ENCODE measurements at places on chromosomes 16 and 17. TPM values are rescaled to one million over a fixed set of nuclear protein-coding genes. Genes with fewer than 3 reads are reported as not detected.

- DNase-seq = no peak
These were observed 137.2 kb downstream of the SNX11 start for GRCh38 chr17:48244814-48245213.

DNA sequence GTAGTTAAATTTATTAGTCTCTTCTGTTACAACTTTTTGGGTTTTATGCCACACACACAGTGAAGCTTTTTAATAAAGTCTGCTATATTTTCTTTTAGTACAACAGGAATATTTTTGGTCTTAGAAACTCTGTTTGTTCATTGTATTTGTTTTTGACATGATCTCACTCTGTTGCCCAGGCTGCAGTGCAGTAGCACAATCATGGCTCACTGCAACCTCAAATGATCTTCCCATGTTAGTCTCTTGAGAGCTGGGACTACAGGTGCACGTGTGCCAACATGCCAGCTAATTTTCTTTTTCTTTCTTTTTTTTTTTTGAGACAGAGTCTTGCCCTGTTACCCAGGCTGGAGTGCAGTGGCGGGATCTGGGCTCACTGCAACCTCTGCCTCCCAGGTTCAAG, 27.1 kb downstream of the PPM1D start:
- peak; percentile 37 for DNase-seq

DNA sequence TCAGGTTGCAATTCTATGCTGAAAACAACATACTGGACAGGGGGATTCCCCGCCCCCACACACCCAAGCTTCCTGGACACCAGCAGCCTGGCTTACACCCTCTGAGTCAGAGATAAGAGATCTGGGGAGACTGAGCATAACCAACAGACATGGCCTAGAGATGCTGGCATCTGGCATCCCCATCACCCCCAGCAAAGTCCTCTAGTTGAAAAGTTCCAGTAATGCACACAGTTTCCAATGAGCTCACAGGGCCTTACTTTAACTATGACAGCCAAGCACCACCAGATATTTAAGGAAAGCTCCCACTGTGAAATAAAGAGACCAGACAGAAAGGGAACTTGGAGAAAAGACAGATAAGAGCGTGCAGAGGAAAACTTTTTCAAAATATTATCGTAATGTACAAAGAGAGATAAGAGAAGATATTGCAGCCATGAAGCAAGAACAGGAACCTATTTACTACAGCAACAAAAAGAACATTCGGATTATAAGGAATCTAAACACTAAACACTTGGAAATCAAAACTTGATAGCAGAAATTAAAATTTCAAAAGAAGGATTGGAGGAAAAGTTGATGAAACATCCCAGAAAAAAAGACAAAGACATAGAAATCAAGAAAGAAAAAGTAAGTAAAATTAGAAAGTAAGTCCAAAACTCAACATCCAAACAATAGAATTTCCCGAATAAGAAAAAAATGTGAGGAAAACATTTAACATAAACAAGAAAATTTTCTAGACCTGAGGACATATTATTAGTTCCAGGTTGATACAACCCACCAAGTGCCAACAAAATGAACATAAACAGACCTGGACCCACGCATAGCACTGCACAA, 17.2 kb upstream of the ALOX15 start:
- DNase-seq = no peak

DNA sequence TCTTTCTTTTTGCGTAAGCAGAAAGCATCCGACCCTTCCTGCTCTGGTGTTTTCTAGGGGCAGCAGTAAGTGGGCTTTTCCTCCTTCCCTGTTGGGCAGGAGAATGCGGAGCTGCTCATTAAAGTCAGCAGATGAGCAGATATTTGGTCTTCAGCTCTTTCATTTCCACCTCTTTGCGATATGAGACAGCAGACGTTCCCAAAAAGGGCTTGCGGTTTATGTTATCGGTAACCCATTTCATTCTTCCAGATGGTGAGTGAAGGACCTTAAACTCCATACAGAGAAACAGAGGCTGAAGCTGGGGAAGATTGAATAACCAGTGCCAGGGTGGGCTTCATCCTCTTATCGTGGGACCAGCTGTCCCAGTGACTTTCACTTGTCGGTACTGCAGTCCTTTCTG, 40.7 kb downstream of the KSR1 start:
- no peak for DNase-seq

GRCh38 chr16:58110571-58111301, 18.4 kb downstream of the CFAP20 start:
- no peak for DNase-seq

GRCh38 chr16:14015948-14016347, 55.2 kb upstream of the MRTFB start:
- no peak for DNase-seq

DNA sequence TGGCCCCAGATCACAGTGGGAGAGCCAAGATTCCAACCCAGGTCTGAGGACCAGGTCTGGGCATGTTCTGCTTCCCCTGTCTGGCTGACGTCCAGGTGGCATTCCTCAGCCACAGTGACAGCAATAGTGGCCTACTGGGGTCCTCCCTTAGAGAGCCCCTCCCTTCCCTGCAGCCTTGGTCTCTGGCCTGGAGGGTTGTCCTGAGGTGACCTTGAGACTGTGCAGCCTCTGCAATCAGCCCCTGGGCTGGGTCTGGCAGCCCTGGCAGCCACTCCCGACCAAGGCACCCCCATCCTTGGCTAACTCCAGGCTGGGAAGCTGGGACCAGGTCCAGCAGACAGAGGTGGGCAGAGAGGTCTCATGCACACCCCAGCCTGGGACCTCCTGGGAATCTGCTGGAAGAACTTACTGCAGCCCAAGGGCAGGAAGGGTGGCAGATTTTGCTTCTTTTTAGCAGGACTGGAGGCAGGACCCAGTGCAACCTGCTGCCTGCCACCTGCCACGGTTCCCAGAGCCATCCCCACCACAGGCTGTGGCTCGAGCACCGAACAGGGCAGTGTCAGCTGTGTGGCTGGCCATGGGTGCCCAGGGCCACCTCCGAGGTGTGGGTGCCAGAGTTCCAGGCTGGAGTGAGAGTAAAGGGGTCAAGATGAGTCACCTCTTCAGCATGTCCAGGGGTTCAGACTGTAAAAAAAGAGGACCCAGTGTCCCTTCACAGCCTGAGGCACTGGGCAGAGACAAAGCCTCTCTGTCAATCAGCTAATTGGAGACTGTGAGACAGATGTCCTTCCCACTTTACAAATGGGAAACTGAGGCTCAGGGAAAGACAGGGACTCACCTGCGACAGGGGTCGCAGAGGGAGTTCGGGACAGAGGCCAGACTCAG, 12.6 kb downstream of the GRB7 start:
- peak; percentile 84 for DNase-seq

DNA sequence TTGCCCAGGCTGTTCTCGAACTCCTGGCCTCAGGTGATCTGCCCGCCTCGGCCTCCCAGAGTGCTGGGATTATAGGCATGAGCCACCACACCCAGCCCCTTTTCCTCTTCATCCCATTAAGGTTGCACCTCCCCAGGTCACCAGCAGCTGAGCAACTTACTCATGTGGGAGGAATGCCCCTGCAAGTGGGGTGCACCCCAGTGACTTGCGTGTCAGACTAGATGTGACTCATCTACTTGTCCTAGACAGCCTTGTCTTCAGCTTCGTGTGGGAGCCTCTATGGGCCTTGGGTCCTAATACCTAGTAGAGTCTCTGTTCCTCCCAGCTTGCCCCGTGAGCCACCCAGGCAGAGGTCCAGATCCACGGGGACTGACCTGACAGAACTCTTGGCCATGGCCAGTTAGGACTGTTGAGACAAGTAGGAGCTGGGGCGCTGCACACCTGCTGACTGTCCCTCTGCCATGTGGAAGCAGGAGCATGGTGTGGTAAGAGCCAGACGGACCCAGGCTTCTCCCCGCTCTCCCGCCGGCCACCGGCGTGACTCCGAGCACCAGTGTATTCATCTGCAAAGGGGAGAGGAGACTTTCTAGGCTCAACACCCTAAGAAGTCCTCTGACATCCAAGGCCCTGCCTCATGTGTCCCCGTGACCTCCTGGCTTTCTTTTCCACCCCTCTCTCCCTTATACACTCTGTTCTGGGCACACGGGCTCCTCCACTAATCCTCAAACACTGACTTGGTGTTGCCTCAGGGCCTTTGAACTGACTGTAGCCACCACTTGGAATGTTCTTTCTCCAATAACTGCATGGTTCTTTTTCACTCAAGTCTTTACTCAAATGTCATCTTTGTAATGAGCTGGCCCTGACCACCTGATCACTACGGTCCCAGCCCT, 11.6 kb upstream of the CBX4 start:
- no peak for DNase-seq

GRCh38 chr17:69710926-69711325, 296.4 kb downstream of the MAP2K6 start:
- DNase-seq = no peak

GRCh38 chr16:28830531-28830930, 7.7 kb downstream of the ATXN2L start:
- no peak for DNase-seq

- DNase-seq = no peak
These were observed 142.5 kb downstream of the SALL1 start for GRCh38 chr16:51008607-51009006.

DNA sequence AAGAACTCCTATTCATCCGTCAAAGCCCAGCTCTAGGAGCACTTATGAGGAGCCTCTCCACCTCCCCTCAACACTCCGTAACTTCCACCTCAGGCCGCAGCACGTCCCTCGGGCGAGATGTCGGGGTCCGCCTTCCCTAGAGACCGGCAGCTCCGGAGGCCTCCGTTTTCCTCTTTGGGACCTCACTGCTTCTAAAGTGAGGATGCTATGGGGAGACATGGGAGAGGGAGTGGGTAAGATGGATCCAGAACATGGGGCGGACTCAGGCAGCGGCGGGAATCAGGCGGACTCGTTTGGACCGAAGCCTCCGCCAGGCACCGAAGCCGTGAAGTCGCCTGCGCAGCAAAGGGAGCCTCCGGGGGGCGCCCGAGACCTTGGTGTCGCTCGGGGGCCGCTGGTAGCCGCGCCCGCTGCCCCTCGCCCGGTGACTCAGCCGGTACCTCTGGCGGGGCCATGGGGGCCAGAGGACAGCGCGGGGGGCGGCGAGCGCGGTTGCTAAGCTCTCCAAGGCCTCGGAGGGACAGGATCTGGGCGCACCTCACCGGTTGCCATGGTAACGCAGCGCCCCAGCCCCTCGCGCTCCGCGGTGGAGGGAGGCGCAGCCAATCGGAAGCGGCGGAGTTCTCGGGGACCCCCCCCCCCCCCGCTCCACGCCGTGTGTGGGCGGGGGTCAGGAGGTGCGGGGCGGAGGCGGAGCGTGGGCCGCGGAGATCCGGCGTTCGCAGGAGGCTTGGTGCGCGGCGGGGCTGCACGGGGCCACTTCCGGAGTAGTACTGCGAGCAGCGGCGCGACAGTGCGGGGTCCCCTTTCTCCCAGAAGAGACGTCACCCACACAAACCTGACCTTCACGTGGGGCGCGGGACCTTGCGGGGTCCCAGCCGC, 1.3 kb upstream of the HIC1 start:
- DNase-seq = peak; percentile 49

GRCh38 chr16:17301593-17302135, 169.1 kb downstream of the XYLT1 start:
- no peak for DNase-seq

DNA sequence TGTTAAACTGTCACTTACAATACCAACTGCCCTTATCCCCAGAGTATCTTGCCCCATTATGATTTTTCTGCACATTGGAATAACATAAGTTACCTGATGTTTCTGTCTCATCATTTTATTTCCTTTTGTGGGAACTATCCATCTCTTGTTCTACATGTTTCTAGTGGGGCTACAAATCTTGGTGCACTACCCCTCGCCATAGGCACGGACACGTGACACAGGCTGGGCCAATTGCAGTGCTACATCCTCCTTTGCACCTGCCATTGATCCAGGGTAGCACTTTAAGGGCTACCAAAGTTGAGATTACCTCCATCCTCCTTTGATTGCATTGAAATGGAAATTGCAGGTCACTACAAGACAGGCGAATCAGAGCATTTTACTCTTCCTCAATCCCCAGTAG, 14.2 kb upstream of the SYT17 start:
- no peak for DNase-seq

GRCh38 chr17:49880291-49881053, 32.6 kb upstream of the TAC4 start:
- peak; percentile 57 for DNase-seq

- DNase-seq = no peak
These were observed 1.3 kb upstream of the CACNA1H start for GRCh38 chr16:1151424-1152122.

DNA sequence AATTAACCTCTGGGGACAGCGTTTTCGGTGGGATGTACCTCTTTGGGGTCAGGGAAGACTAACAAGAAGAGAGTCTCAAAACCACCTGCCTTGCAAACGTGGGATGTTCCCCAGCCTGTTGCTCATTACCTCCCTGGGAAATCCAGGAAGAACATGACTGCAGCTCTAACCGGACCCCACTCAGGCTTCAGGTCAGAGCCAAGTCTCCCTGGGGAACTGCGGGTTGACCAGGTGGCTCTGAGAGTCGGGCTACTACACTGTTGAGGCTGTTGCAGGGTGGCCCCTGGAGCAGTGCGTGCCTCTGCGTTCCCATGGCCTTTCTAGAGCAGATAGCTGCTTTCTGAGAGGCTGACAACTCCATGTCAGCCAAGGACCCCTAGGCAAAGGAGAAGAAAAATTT, 309.1 kb downstream of the FOXL1 start:
- no peak for DNase-seq

DNA sequence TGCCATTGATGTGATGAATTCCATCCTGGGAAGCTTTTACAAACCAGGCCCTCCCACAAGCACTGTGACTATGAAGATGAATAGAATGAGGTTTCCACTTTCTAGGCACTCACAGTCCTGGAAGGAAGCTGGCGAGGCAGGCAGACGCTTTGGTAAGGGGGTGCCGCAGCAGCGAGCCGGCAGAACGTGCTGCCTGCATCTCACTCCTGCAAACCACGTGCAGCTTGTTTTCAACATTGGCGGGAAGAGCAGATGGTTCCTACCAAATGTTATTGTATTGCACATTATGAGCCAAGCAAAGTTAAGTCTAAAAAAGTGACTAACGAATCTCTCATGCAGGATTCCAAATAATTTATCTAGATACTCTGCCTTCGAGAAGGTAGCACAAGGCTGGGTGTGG, 3.7 kb upstream of the DNAI2 start:
- DNase-seq = no peak

DNA sequence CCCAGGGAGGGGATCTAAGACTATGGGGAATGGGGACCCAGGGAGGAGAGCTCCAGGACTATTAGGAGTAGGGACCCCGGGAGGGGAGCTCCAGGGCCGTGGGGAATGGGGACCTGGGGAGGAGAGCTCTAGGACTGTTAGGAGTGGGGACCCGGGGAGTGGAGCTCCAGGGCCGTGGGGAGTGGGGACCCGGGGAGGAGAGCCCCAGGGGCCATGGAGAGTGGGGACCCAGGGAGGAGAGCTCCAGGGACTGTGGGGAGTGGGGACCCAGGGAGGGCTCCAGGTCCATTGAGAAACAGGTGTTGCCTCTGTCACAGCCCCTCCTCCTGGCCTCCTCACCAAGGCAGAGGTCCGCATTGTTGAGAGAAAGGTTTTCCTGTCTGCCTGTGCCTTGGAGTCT, 16.0 kb downstream of the MPRIP start:
- no peak for DNase-seq

- DNase-seq = no peak
These were observed at the start of gene MYO1C for GRCh38 chr17:1492249-1493206. Gene MYO1C (minus strand): TSS chr17:1492686. CDS start chr17:1492487, 199 bp downstream.

- DNase-seq = no peak
These were observed 133.2 kb downstream of the MSI2 start for GRCh38 chr17:57389473-57389872.

- DNase-seq = no peak
These were observed 30.9 kb downstream of the C17orf75 start for GRCh38 chr17:32311028-32311536.

Gene MT1E
- 110 TPM for polyA plus RNA-seq

Gene CACNG1
- not detected for polyA plus RNA-seq

Gene FXR2
- 26.8 TPM for polyA plus RNA-seq

Gene DYNLRB2
- not detected for polyA plus RNA-seq

Gene SP6
- polyA plus RNA-seq = 0.07 TPM

Gene CHMP6
- 17.7 TPM for polyA plus RNA-seq

Gene TBC1D3G
- not detected for polyA plus RNA-seq

Data from HepG2 (cell line).